ENCODE measurements at places on chromosomes 7 and 10.
A peak's percentile ranks its signal among the peaks of the same experiment; 100 is the strongest.

- no peak for DNase-seq
- no peaks in the 10 kb centered on the region for H3K36me3 ChIP-seq
- no peaks in the 10 kb centered on the region for H3K27me3 ChIP-seq
- no peak overlapping the region for H3K27ac ChIP-seq
- no peak overlapping the region for H3K4me3 ChIP-seq
- no peaks in the 10 kb centered on the region for H3K4me1 ChIP-seq
These were observed 125.4 kb downstream of the ADK start for GRCh38 chr10:74276416-74276815.

DNA sequence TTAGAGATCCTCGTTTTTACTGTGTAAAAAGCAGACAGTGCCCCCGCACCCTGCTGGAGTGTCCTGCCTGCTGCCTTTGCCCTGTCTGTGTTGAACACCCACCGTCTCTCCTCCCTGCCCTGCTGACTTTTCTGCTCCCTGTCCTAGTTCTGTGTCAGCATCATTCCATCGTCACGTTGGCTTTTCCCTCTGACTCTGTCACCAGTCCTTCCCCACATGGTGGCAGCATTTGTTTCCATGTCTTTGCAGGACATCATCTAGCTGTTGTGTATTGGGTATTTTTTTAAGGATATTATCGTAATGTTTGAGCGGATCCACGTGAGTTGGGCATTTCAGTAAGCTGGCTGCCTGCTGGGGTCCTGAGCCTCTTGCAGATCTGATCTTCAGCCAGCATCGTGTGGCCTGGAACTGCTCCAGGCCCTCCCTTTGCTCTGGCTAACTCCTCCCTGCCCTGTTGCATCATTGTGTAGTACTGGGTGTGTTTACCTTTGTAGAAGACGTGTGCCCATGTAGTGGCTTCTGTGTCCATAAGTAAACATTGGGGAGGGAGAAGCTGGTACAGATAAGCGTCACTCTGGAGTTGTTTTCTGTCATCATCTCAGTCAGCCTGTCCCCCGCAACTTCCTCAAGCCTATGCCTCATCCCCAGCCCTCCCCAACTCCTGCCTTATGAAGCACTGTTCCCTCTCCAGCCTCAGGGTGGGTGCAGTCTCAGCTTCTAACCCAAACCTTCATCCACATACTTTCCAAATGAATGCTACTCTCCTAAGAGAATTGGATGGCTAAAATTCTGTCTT, 44.3 kb downstream of the TRRAP start:
- H3K36me3 ChIP-seq = peaks cover 75% of the 10 kb centered on the region
- H3K4me3 ChIP-seq = no peak overlapping the region
- no peaks in the 10 kb centered on the region for H3K27me3 ChIP-seq

DNA sequence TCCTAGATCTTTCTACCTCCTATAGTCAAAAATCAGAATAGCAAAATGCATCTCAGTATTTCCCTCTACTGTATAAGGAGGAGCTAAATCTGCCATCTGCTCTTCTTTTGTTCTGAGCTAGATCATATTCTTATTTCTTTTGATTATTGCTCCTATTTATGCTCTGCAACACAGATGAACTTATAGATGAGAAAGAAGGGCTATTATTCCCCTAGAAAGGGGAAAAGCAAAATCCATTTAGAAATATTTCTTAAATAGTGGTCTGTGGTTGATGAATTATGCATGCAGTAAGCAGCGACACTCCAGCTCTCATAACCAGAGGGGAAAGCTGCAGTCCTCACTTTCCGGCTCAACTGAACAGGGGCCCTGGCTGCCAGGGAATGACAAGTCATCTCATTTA, 207.3 kb upstream of the SORCS1 start:
- H3K4me1 ChIP-seq = no peaks in the 10 kb centered on the region
- no peak overlapping the region for H3K4me3 ChIP-seq
- no peak overlapping the region for H3K27ac ChIP-seq
- no peaks in the 10 kb centered on the region for H3K36me3 ChIP-seq
- H3K27me3 ChIP-seq = no peaks in the 10 kb centered on the region

- no peaks in the 10 kb centered on the region for H3K36me3 ChIP-seq
- no peak overlapping the region for H3K27ac ChIP-seq
- H3K4me3 ChIP-seq = no peak overlapping the region
These were observed 2.6 kb downstream of the CDHR1 start for GRCh38 chr10:84196941-84197340.

DNA sequence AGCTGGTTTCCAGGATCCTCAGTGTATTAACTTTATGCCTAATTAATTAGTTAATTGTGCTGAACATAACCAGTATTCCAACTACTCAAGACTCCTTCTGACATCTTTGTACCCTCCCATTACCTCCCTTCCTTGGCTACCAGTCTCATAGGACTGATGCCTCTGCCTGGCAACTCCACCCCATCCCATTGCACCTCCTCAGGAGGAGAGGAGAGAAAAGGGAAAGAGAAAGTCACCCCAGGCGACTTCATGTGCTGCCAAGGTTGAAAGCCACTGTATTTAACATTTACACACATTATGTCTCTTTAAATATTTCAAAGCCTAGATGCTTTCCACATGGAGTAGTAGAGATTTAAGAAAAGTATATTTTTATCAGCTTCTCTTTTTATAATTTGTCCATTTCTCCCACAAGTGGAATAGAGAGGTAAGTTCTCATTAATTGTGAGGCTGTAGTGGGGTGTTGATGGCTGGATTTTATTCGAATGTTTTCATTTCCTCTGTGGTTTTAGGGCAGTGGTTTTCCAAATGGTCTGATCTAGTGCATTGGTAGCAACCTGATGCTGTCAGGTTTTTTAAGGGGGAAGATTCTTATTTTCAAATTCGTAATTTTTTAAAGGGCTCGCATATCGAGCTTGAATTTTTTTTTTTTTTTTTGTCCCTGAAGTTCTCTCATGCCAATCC, 148.0 kb downstream of the BICC1 start:
- H3K27me3 ChIP-seq = no peaks in the 10 kb centered on the region
- H3K4me3 ChIP-seq = no peak overlapping the region
- H3K27ac ChIP-seq = no peak overlapping the region
- H3K4me1 ChIP-seq = no peaks in the 10 kb centered on the region

- DNase-seq = no peak
- no peaks in the 10 kb centered on the region for H3K27me3 ChIP-seq
- H3K36me3 ChIP-seq = no peaks in the 10 kb centered on the region
- H3K4me1 ChIP-seq = no peaks in the 10 kb centered on the region
These were observed 66.9 kb downstream of the SEMA3D start for GRCh38 chr7:85119934-85120333.

- no peak overlapping the region for H3K27ac ChIP-seq
- peaks cover 9% of the 10 kb centered on the region for H3K4me1 ChIP-seq
- no peaks in the 10 kb centered on the region for H3K36me3 ChIP-seq
These were observed 23.6 kb downstream of the ST8SIA6 start for GRCh38 chr10:17430647-17431355.

- H3K27me3 ChIP-seq = no peaks in the 10 kb centered on the region
- DNase-seq = no peak
- H3K4me3 ChIP-seq = no peak overlapping the region
- no peak overlapping the region for H3K27ac ChIP-seq
- H3K36me3 ChIP-seq = no peaks in the 10 kb centered on the region
These were observed 15.4 kb upstream of the LYZL1 start for GRCh38 chr10:29273478-29273877.

- peak overlapping the region; percentile 55 for H3K27ac ChIP-seq
- H3K4me1 ChIP-seq = peaks cover 19% of the 10 kb centered on the region
These were observed 94.6 kb downstream of the CUX1 start for GRCh38 chr7:101911800-101912715.

DNA sequence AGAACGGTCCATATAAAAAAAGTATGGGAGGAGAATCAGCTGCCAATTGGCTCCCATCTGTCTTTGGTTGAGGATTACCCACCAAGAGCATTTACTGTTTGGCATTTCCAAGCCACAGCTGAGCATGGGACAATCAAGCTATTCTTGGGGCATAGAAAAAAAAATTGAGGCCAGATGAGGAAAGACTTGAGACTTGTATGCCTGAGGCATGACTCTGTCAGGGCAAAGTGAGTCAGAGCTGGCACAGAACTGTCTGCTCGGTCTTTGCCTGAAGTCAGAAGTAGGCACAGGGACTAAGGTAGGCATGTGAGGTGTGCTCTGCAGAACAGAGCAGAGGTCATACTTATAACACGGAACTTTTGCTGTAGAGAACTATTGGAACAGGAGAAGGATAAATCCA, 126.5 kb upstream of the CHRM2 start:
- no peak overlapping the region for H3K4me3 ChIP-seq
- no peaks in the 10 kb centered on the region for H3K4me1 ChIP-seq
- no peaks in the 10 kb centered on the region for H3K27me3 ChIP-seq
- H3K36me3 ChIP-seq = no peaks in the 10 kb centered on the region

- peaks cover 1% of the 10 kb centered on the region for H3K27me3 ChIP-seq
- H3K36me3 ChIP-seq = no peaks in the 10 kb centered on the region
- peaks cover 4% of the 10 kb centered on the region for H3K4me1 ChIP-seq
- no peak for DNase-seq
- no peak overlapping the region for H3K27ac ChIP-seq
These were observed 14.5 kb downstream of the ATP6V1F start for GRCh38 chr7:128876978-128877755.

GRCh38 chr7:665736-666453, 60.6 kb upstream of the DNAAF5 start:
- no peaks in the 10 kb centered on the region for H3K4me1 ChIP-seq
- H3K27ac ChIP-seq = peak overlapping the region; percentile 87
- no peaks in the 10 kb centered on the region for H3K27me3 ChIP-seq
- no peaks in the 10 kb centered on the region for H3K36me3 ChIP-seq
- DNase-seq = peak; percentile 74
- H3K4me3 ChIP-seq = no peak overlapping the region

DNA sequence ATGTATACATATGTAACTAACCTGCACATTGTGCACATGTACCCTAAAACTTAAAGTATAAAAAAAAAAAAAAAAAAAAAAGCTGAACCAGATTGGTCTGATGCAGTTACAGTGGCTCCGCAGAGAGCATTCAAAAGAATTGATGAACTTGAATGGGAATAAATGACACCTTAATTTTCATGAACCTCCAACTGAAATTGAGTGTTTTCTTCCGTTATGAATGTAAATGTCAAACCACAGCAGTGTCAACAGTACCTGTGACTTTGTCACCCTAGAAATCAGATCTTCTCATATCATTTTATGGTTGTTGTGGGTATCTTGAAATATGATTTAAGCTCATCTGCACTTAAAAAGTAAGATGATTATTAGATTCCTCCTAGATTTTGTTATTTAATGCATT, 32.7 kb upstream of the SRGN start:
- H3K27ac ChIP-seq = no peak overlapping the region
- no peak for DNase-seq
- no peaks in the 10 kb centered on the region for H3K27me3 ChIP-seq
- H3K4me3 ChIP-seq = no peak overlapping the region
- H3K4me1 ChIP-seq = no peaks in the 10 kb centered on the region

DNA sequence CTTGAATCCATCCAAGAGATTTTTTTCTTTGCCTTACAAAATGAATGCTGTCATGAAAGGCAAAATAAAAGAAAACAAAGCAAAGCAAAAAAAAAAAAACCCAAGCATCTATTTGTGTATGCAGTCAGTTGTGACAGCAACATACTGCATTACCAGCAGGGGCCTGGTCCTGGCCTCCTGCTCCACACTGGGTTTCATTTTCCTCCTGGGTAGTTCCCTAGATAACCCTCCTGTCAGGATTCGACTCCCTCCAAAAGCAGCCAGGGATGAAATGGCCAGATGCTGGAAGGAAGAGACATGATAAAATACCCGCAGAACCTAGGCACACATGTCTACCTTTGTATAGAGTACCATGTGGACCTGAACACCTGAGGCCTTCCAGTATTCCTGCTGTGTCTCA, 148.6 kb downstream of the NRCAM start:
- no peaks in the 10 kb centered on the region for H3K36me3 ChIP-seq
- no peak overlapping the region for H3K4me3 ChIP-seq
- peaks cover 17% of the 10 kb centered on the region for H3K4me1 ChIP-seq
- H3K27ac ChIP-seq = no peak overlapping the region
- no peak for DNase-seq

DNA sequence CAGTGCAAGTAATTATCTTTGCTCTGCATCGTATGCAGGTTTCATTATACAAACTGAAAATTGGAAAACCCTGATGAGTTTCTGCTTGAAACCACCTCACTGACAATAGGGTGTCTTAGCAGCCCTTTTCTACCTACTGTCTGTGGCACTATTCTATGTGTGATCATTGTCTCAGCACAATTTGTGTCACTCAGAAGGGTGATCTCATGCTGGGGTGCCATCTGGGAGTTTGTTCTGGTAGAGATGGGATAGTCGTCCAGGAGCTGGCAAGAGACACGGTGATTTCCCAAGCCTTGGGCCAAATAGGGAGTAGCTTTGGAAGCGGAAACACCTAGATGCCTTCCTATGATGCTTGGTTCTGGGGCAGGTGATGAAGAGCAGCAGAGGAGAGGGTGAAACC, 186.3 kb downstream of the FRMD4A start:
- no peaks in the 10 kb centered on the region for H3K27me3 ChIP-seq
- H3K27ac ChIP-seq = no peak overlapping the region
- no peaks in the 10 kb centered on the region for H3K4me1 ChIP-seq
- no peak for DNase-seq
- no peaks in the 10 kb centered on the region for H3K36me3 ChIP-seq
- H3K4me3 ChIP-seq = no peak overlapping the region

DNA sequence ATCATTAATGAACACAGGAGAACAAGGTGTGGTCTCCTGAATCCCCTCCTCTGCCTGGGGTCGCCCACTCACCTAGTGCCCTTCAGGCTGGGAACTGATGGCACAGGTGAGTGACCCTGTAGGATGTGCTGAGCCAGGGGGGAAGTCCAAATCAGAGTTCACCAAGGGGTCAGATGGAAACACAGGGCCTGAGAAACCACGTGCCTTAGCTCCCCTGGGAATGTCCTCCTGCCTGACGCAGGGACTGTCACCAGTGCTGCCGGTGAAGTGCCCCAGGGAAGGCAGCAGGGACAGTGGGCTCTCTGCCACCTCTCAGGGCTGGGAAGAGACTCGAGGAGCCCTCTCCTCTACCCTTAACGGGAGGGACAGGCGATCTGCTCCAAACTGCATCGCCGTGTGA, 5.8 kb upstream of the PYROXD2 start:
- H3K27ac ChIP-seq = no peak overlapping the region
- H3K27me3 ChIP-seq = no peaks in the 10 kb centered on the region
- H3K4me3 ChIP-seq = no peak overlapping the region
- no peak for DNase-seq
- no peaks in the 10 kb centered on the region for H3K4me1 ChIP-seq

DNA sequence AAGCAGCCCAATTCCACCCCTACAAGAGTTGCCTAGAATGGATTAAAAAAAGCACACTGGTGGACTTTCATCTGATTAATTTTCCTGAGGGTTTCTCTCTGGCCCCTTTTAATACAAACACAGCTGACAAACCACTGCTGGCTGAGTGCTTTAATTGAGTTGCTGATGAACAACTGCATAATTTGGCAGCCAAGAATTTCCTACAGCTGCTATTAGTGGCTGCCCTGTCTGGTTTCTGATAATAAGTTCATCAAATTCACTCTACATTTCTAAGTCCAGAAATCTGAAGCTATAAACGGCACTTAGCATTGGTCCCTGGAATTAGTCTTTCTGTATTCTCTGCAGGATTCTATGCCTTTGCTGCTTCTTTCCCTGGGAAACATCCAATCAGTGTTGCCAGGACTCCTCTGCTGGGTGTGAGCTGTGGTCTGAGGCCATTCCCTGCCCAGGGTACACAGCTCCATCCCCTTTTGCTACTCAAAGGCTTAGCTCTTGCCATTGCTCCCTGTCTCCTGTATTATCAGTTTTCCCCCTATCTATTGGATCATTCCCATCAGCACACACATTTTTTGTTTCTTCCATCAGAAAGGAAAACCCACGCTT, 110.6 kb downstream of the LSM5 start:
- H3K4me3 ChIP-seq = no peak overlapping the region
- H3K36me3 ChIP-seq = no peaks in the 10 kb centered on the region
- no peaks in the 10 kb centered on the region for H3K27me3 ChIP-seq
- peaks cover 19% of the 10 kb centered on the region for H3K4me1 ChIP-seq
- H3K27ac ChIP-seq = no peak overlapping the region
